ENCODE measurements at places on chromosomes 7 and 10.
A peak's percentile ranks its signal among the peaks of the same experiment; 100 is the strongest.

DNA sequence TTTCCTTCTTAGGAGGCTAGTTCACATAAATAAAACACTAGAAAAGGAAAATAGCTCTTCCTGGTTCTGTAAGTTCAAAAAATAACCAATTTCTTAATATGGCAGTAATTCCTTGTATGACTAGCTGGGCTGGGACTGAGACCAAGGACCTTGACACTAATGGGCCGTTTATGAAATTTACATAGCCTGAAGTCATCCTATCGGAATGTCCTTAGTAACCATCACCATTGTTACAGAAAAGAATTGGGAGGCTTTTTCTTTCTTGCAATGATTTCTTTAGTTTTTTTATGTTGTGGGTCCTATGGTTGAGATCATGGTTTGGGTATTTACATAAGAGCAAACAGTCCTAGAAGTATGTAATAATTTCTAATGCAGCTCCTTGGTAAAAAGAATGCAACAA is 87.1 kb upstream of the HDAC9 start:
- DNase-seq: no peak

GRCh38 chr10:67250686-67251085 is 324.9 kb downstream of the LRRTM3 start:
- DNase-seq: no peak

GRCh38 chr10:129962872-129963640 is 1.0 kb downstream of the EBF3 start:
- no peak for DNase-seq

- DNase-seq: peak; percentile 78
Measured at GRCh38 chr7:131105799-131106680, 221.6 kb upstream of the MKLN1 start.

DNA sequence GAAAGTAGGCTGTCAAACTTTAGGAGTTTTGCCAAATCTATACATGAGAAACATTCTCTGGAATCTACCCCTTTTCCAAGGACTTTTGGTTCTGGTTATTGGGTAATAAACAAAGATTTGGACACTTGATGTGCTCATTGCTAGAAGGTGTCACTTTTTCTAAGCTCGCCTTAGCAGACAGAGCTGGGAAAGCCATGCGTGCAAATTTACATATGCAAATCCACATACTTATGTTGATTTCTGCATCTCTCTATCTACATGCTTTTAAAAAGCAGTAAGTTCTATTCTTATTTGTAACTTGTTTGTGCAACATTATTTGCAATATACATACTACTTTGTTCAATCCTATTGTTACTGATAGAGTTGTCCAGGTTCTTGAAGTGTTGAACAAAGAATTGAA is 22.5 kb upstream of the GIMAP6 start:
- DNase-seq: no peak

DNA sequence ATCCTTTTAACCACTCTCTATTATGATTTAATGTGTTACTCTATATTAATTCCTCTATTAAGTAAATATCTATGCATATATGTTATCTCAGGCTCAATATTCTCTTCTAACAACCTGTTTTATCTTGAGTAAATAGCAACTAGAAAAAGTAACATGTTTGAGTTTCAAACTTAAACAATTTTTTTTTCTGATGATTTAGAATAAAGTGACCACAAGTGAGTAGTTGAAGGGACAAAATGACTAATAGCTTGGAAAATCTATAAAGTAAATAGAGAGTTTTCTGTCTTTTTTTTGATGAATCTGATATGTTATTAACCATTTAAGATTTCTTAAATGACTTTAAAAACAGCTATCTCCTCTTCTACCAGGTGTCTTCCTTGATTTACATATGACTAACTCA is 483.8 kb downstream of the TFEC start:
- DNase-seq: no peak

- no peak for DNase-seq
Measured at GRCh38 chr10:129880191-129880870, 83.7 kb downstream of the EBF3 start.

DNA sequence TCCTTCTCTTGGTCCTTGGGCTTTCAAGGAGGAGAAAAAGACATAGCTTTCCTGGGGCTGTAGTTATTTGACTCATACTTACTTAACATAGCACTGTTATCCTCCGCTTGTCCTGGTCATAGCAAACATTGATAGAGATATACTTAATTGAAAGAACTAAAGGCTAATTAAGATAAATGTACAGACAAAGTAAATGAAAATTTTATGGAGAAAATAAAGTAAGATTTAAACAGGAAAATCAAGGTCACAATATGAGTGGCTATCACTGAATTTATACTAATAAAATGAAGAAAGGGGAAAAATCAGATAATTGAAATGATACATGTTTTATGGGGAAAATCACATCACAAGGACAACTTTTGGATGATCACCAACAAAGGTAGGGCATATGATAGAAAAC is 849.7 kb downstream of the GRM8 start:
- DNase-seq: no peak

- DNase-seq: no peak
Measured at GRCh38 chr7:104627516-104627915, 299.1 kb downstream of the LHFPL3 start.

DNA sequence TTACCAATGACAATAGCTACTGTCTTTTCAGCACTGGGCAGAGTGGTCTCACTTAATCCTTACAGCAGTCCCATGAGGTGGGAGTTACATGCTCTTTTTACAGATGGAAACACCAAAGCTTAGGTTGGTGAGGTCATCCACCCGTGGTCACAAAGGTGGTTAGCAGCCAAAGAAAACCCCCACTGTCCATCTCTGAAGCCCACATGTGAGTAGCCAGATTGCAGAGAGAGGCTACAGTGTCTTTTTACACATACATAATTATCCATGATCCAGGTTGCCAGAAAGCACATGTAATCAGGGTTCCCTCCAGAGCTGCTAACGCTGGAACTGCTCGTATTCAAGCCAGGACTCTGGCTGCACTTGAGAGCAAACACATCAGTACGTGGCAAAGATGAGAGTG is 24.6 kb upstream of the ANKRD2 start:
- no peak for DNase-seq

DNA sequence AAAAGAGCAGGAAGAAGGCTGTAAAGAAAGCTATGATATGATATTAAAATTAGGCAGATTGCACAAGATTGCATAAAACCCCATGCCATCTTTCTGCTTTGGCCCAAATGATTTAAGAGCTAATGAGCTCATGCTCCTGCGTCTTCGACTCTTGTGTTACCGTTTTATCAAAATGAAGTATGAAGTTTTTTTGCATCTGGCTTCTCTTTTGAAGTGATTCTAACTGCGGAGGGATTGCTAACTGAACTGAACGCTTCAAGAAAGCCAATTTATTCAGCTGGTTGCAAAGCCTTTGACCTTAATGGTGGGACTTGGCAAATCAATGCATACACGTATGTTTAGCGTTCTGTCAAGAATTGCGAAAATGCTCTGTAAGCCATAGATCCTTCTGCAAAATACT is 282.9 kb downstream of the TWIST1 start:
- DNase-seq: no peak

DNA sequence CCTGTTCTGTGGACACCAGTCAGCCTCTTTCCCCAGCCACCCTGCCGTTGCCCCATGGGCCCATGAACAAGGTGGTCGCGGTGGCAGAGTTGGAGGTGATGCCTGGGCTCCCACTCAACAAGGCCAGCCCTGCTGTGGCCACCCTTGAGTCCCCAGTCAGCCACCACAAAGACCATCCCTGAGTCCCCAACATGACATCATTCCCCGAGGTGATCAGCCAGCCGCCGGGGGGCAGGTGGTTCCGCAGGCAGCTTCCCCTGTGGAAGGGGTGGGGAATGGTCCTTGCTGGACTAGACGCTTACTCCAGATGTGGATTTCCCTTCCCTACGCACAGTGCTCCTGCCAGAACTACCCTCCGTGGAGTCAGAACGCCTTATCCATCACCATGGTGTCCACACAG is 271.7 kb downstream of the PTPRN2 start:
- DNase-seq: no peak

- DNase-seq: no peak
Measured at GRCh38 chr7:55050281-55050680, 31.5 kb downstream of the EGFR start.

GRCh38 chr7:151769188-151769821 is 107.6 kb downstream of the PRKAG2 start:
- DNase-seq: peak; percentile 19

GRCh38 chr7:151684408-151685175 is 164.9 kb upstream of the RHEB start:
- DNase-seq: no peak

DNA sequence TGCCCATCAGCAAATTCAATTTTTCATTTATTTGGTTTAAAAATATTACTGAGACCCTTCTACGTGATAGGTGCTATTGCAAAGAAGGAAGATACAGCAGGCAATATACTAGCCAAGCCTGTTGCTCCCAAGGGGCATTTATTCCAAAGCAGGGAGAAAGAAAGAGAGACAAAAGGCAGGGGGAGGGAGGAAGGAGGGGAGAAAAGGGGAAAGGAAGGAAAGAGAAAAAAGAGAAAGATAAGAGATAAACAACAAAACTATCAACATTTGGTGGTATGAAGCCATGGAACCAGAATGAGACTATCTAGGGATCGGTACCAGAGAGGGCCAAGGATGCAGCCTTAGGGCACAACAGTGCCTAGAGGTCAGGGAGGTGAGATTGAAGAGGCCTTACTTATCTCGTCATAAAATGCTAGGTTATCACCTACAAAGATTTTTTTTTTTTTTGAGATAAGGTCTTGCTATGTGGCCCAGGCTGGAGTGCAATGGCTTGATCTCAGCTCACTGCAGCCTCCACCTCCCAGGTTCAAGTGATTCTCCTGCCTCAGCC is 55.3 kb upstream of the CAPZA2 start:
- DNase-seq: no peak

- DNase-seq: no peak
Measured at GRCh38 chr7:28779954-28780353, 178.2 kb downstream of the TRIL start.

DNA sequence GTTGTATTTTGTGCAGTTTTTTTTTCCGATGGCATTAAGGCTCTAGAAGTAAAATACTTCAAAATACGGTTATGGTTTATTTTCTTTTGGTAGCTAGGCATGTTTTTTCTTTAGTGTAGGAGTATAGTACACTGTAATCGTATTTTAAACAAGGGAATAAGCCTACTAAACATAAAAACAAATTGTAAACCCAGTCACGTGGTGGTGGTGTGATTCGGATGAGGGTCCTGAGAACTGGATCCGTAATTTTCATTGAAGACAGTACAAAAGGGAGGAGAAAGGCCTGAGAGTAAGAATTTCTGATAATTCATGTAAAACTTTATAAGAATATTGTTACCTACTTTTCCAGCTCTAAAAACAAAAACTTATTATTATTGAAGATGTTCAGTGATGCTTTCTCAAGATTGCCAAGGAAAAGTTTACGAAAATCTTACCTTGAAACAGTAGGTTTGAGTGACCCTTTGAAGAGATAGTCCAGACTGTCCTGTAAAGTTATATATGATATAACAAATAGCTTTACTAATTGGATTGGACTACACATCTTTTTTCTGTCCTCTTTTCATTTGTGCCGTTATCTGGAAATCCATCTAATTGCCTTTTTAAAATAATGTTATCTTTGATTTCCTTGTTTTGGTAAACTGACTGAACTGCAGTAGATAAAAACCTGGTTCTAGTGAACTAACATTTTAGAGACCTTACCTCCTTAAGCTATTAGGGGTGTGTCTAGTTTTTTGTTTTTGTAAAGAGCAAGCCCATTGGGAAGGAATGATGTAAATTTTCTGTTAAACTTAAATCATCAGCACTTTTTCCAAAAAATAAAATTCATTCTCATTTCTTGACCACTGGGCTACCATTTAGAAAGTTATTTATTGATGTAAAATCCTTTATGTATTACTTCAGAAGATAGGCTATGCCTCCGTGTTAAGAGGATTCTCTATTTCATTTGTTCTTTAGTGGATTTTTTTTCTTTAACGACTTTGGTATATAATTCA is 1.0 kb upstream of the PBLD start:
- no peak for DNase-seq

DNA sequence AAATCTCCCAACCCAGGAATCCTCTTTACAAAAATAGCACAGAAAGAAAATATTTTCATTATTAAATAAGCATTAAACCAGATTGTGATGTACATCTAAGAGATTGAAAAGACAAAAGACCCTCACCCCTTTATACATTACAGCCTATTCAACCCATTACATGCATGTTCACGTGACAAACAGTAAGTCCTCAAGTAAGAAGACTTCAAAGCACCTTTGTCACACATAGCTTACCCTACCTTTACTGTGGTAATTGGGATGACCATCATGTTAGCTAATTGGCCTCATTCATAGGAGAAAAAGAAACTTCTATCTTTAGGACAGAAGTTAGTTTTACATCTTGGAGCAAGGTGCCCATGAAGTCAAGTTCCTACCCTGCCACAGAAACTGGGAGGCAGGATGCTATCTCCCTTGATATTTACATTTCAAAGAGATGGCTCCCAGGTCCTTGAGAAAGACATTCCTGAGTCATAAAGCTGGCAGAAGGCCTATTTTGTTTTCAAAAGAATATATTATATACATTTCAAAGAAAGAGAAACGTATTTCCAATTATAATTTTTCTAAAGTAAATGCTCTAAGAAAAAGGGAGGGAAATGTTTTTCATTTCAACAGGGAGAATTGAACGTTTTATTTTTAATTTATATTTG is 48.1 kb downstream of the GNAI1 start:
- DNase-seq: no peak

- peak; percentile 7 for DNase-seq
Measured at GRCh38 chr10:88385601-88386203, 197.4 kb downstream of the RNLS start.

DNA sequence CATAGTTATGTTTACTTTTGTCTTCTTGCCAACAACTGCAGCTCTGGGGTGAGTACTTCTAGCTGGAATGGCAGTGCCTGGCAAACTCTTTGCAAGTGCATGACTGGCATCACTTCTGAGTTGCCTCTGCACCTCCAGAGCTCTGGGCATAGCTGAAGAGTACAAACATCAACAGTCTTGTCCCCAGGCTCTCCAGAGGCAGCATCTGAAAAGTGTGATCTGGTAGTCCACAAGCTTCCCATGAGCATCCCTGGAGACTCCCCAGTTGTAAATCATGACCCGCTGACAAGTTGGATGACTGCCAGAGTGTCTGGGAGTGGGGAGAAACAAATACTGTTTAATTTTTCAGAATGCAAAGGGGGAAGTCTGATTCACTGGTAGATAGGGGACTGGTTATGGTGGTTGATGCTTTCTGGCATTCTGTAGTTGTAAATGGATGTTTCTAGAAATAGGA is 138.9 kb upstream of the CDK13 start:
- DNase-seq: no peak

GRCh38 chr10:96830511-96831199 is 1.4 kb upstream of the LCOR start:
- DNase-seq: peak; percentile 75

- DNase-seq: no peak
Measured at GRCh38 chr10:33229252-33229948, 105.1 kb downstream of the NRP1 start.

DNA sequence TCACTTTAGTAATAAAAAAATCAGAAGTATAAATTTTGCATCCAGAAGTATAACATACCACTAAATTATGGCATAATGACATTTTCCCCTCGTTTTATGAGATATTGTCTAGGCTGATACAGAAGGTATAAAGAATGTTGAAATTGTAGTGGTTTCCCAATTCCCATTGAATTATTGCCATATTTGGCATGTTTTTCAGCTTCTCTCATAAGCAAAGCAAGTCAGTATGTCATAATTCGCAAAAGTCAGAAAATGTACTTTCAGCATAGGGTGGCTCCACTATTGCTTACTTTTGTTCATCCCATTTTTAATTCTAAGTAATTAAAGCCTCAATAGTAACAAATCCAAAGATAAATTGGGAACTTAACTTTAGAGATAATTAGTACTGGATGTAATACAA is 19.7 kb upstream of the PTPRZ1 start:
- DNase-seq: no peak

All from stimulated activated CD8-positive, alpha-beta memory T cell treated with anti-CD3 and anti-CD28 coated beads, Interleukin-15, amount 100 ng/mL, for 4 hours (primary cell).